ENCODE measurements at places on chromosomes 2 and 18.

DNA sequence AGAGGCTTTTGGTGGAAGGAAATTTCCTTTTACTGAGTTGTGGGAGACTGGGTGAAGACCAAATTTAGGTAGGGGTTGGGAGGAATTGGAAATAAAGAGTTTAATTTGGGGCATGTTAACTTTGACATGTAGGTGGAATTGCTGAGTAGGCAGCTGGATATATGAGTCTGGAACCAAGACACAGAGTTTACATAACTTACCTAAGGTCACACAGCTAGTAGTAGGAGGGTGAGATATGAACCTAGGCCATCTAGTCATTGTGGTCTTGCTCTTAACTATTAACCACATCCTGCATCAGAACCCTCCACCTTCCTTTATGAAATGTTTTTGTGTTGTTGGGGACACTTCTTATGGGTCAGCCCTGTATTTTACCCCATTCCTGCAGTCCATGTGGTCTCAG is 113.1 kb downstream of the ICOS start:
- DNase-seq: no peak

- no peak for DNase-seq
Measured at GRCh38 chr2:109395494-109396201, 218.1 kb downstream of the SEPTIN10 start.

GRCh38 chr18:69567813-69568488 is 167.3 kb downstream of the DOK6 start:
- no peak for DNase-seq

- no peak for DNase-seq
Measured at GRCh38 chr2:57549642-57550102, 496.9 kb upstream of the VRK2 start.

DNA sequence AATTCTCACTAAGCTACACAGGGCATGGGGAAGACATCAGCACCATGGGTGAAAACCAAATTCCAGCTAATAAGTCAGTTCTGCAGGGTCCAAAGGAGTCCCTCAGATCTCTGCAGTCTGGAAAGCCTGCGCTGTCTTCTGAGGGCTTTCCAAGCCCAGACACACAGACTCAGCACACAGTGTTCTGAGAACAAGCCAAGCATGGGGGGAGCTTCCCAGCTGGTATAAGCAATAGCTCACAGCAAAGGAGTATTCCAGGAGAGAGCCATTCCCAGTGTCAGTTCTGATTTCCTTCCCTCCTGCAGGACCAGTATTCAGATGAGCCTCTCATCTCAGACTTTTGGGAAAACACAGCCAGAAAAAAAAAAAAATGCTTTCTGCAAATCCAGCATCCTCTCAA is 370.8 kb downstream of the TNS1 start:
- no peak for DNase-seq

DNA sequence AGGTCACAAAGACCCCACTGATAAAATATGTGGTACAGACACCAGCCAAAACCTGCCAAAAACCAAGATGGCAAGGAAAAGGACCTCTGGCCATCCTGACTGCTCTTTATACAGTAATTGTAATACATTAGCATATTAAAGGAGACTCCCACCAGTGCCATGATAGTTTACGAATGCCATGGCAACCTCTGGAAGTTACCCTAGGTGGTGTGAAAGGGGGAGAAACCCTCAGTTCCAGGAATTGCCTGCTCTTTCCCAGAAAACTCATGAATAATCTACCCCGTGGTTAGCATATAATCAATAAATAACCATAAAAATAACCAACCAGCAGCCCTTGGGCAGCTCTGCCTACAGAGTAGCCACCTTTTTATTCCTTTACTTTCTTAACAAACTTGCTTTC is 129.8 kb upstream of the EPB41L3 start:
- no peak for DNase-seq

DNA sequence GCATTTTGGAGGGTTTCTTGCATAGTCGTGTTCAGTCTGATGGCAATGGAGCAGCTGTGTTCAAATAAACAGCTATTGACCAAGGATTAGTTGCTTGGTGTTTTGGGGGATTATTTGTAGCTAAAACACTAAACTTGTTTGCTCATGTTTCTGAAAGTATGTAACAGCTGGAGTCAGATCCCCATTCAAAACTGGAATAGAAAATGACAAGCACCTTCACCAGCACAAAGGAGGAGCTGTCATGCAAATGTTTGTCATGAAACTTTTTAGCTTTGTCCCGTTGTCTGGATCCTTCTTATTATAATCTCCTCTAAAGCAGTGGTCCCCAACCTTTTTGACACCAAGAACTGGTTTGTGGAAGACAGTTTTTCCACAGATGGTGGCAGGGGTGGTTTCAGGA is 96.9 kb upstream of the ZNF236 start:
- no peak for DNase-seq

GRCh38 chr2:201432621-201433393 is 18.5 kb downstream of the TRAK2 start:
- DNase-seq: peak; percentile 73

- DNase-seq: peak; percentile 16
Measured at GRCh38 chr2:181570833-181571661, 85.9 kb downstream of the CERKL start.

- DNase-seq: no peak
Measured at GRCh38 chr2:20186078-20186854, 38.7 kb downstream of the SDC1 start.

- no peak for DNase-seq
Measured at GRCh38 chr2:170465241-170465640, 249.9 kb upstream of the SP5 start.

GRCh38 chr2:177127821-177128220 is 84.8 kb upstream of the HNRNPA3 start:
- no peak for DNase-seq

GRCh38 chr2:55157474-55157884 is 74.6 kb downstream of the CLHC1 start:
- peak; percentile 40 for DNase-seq

DNA sequence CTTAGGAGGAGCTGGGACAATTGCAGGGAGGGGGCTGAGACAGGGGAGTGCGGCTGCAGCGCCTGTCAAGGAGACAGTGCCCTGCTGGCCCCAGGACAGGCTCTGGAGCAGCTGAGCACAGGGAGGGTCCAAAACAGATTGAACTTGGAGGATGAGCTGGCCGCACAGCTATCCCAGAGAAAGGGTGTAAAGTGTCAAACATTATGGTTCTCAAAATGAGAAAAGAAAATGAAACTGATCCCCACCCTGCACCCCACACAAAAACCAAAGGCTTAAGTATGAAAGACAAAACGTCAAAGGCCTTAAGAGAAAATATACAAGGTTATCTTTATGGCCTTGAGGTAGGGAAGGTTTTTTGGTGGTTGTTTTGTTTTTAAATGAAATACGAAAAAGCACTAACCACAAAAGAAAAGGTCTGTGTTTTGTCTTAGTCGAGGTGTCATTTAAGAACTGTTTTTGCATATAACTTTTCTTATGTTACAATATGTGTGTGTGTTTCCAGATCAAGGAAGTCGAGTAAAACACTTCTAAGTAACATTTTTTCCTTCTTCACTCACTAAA is 111.8 kb downstream of the HDAC4 start:
- no peak for DNase-seq
